ENCODE measurements at places on chromosomes 1 and 21. TPM values are rescaled to one million over a fixed set of nuclear protein-coding genes. Genes with fewer than 3 reads are reported as not detected.

GRCh38 chr1:232421143-232421796, 208.7 kb downstream of the SIPA1L2 start:
- H3K27me3 ChIP-seq = no peaks in the 10 kb centered on the region
- H3K27ac ChIP-seq = no peak overlapping the region
- H3K4me3 ChIP-seq = no peak overlapping the region

DNA sequence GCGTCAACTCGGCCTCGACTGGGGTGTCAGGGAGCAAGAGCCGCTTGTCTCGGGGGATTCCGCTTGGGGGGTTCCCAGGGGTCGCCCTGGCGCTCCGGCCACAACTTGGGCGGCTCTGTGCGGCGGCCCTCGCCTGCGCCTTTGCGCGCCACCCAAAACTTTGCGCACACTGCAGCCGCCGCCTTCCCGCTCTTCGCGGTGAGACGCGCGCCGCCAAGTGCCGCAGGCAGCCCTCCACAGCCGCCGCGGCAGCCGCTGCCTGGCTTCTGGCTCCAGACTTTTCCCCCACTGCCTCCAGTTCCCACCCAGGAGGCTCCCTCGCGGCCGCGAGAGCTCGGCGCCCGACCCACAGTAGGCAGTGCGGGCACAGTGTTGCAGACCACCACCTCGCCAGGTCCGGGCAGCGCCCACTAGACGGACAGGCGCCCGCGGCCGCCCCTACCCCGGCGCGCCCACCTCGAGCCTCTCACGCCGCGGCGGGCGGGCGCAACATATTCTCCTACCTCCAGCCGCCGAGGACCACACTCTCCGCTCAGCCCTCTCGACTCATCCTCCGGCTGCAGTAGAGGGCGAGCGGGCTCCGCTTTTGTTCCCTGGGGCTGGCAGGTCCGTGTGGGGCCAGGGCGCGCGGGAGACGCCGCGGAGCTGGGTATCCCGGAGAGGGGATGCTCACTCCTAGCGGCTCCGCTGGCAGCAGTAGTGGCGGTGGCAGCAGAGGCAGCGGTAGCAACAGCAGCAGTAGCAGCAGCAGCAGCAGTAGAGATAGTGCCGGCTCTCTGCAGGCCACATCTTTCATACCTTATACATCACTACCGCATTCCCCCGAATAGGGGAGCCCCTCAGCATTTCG, 296.6 kb downstream of the OMA1 start:
- no peaks in the 10 kb centered on the region for H3K36me3 ChIP-seq
- peaks cover 26% of the 10 kb centered on the region for H3K4me1 ChIP-seq
- no peak for DNase-seq

DNA sequence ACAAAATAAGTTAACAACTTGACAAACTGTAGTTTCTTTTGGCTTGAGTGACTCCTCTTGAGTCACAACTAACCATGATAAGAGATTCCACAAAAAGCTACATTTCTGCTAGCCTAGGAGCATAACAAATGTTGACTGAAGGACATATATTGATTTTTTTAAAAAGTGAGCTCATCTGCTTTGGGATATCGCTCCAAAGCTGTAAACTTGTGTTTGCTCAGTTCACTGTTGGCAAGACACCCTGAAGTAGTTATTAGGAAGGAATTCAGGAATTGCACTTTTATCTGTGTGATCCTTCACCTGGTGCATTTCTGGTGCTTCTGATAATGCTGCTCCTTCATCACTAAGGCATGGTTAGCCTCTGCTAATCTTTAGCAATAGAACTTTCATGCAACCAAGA, 23.7 kb downstream of the RWDD3 start:
- no peak overlapping the region for H3K4me3 ChIP-seq
- no peaks in the 10 kb centered on the region for H3K27me3 ChIP-seq
- no peak for DNase-seq

GRCh38 chr1:247400685-247401084, 15.3 kb upstream of the NLRP3 start:
- no peak for DNase-seq
- no peak overlapping the region for H3K4me3 ChIP-seq
- H3K27ac ChIP-seq = no peak overlapping the region
- H3K4me1 ChIP-seq = no peaks in the 10 kb centered on the region

DNA sequence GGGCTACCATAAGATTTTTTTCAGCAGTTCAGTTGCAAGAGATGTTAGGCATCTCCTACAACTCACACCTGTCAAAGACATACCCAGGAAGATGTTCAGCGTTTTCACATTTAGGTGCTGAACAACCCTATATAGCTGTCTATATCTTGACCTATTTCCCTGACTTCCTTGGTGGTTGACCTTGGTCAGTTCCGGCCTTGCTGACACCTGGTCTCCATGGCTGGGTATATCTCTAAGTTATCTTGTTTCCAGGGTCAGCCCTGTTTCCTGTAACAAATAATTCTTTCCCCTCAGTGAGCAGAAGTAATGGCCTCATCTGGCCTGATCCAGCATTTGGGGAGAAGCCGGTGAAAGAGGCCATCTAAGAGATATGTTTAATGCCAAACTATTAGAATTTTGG, 2.4 kb upstream of the BTG2 start:
- H3K36me3 ChIP-seq = peaks cover 18% of the 10 kb centered on the region
- peaks cover 20% of the 10 kb centered on the region for H3K4me1 ChIP-seq
- H3K4me3 ChIP-seq = no peak overlapping the region
- no peaks in the 10 kb centered on the region for H3K27me3 ChIP-seq
- H3K27ac ChIP-seq = no peak overlapping the region

GRCh38 chr1:38029081-38029681, 16.6 kb downstream of the UTP11 start:
- H3K27me3 ChIP-seq = no peaks in the 10 kb centered on the region
- peaks cover 25% of the 10 kb centered on the region for H3K36me3 ChIP-seq
- no peak overlapping the region for H3K4me3 ChIP-seq
- DNase-seq = peak; percentile 74
- H3K27ac ChIP-seq = no peak overlapping the region

- H3K4me3 ChIP-seq = no peak overlapping the region
- peaks cover 10% of the 10 kb centered on the region for H3K4me1 ChIP-seq
- no peaks in the 10 kb centered on the region for H3K27me3 ChIP-seq
Observed at GRCh38 chr21:27070861-27071670, 104.2 kb upstream of the ADAMTS5 start.

DNA sequence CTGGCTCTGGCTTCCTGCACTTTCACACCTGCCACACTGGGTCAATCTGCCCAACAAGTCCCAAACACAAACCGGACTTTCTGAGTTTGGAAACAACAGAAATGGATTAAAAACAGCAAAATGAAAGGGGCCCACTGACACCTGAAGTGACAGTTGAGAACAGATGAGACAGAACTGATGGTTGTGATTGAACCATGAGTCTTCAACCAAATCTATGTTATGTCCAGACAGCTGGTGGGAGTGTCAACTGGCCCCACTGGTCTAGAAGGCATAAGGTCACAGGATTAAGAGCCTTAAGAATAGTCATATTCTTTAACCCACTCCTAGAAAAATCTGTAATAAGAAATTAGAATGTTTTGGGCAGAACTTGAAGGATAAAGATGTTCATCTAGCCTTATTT, 13.0 kb upstream of the ATP13A2 start:
- no peak overlapping the region for H3K27ac ChIP-seq
- no peak for DNase-seq

The IL20 gene
- not detected for total RNA-seq

The KIF26B gene
- 5.5 TPM for total RNA-seq

The CCSAP gene
- total RNA-seq = 6.1 TPM

The WLS gene
- 143 TPM for total RNA-seq

The VPS13D gene
- 55.5 TPM for total RNA-seq
